ENCODE measurements at places on chromosomes 5 and 9. TPM values are rescaled to one million over a fixed set of nuclear protein-coding genes. Genes with fewer than 3 reads are reported as not detected.
A peak's percentile ranks its signal among the peaks of the same experiment; 100 is the strongest.

Gene HBEGF
- 6.0 TPM for polyA plus RNA-seq

Gene GFI1B
- not detected for polyA plus RNA-seq

Gene HARS1
- 48.6 TPM for polyA plus RNA-seq

Gene GARIN3
- polyA plus RNA-seq = not detected

Gene PCDHA4
- 1.1 TPM for polyA plus RNA-seq

DNA sequence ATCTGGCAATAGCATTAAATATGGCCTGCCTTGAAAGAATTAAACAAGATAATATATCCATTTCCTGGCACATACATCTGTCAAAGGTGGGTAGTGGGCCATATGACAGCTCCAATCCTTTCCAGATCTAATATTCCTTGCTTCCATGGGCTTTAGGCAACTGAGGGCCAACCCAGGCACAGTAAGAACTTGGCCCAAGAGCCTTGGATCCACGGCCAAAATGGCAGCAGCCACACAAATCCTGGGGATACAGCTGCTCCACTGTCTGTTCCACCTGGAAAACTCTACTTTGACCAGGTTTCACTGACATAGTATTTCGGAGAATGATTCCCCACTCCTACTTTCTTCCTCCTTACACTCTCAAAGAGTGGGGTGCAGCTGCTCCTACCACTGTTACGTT, 13.3 kb downstream of the HAVCR1 start:
- peaks cover 3% of the 10 kb centered on the region for H3K4me1 ChIP-seq
- H3K27me3 ChIP-seq = no peaks in the 10 kb centered on the region
- peak overlapping the region; percentile 86 for H3K27ac ChIP-seq
- no peaks in the 10 kb centered on the region for H3K36me3 ChIP-seq
- no peak overlapping the region for H3K4me3 ChIP-seq

DNA sequence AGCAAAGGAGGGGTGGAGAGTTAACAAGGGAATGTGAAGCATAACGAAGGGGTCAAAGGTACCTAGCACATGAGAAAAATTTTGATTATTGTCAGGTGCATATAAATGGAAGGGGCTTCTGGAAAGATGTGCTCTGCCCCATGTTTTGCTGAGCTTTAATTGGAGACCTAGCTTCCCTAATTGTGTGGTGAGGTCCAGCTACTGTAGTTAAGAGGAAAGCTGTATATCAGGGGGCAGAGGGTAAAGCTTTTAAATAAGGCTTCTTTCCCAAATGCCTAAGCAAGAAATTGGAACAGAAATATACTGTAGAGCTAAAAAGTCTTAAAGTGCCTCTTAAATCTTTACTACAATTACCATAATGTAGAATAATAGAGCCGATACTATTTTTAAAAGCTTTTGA, 267.2 kb downstream of the MAT2B start:
- H3K4me1 ChIP-seq = no peaks in the 10 kb centered on the region
- no peak for DNase-seq

- H3K4me1 ChIP-seq = no peaks in the 10 kb centered on the region
- DNase-seq = no peak
- no peaks in the 10 kb centered on the region for H3K36me3 ChIP-seq
- no peak overlapping the region for H3K4me3 ChIP-seq
Observed at GRCh38 chr5:13133951-13134350, 810.5 kb downstream of the DNAH5 start.

- peak; percentile 43 for DNase-seq
- H3K27ac ChIP-seq = no peak overlapping the region
- H3K4me3 ChIP-seq = no peak overlapping the region
- peaks cover 6% of the 10 kb centered on the region for H3K27me3 ChIP-seq
Observed at GRCh38 chr5:73418244-73418691, 30.3 kb downstream of the FOXD1 start.

DNA sequence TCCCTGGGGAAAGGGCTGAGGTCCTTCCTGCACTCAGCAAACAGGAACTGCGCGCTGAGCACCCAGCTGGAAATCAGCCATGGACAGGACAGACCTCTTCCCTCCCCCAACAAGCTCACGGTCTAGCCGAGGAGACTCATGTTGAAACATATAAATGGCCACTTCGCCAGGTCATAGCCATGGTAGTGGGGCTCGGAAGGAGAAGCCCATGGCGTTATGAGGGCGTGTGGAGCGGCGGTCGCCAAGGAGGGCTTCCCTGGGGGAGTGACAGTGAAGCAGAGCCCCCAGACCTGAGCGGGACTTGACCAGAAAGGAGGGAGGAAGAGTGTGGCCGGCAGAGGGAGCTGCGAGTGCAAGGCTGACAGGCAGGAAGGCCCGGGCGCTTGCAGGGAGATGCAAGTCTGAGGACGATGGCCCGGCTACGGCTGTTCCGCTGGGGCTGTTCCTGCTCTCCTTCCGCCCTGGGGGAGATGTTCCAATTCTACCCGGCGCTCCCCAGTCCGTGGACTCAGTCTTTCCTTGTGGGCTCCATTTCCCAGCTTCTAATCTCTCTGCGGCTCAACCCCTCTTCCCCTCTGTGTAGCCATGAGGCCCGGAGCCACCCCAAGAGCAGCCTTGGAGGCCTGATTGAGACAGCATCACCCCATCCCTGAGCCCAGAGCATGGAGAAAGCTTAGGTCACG, 43.9 kb upstream of the PRRC2B start:
- no peaks in the 10 kb centered on the region for H3K36me3 ChIP-seq
- H3K4me3 ChIP-seq = peak overlapping the region; percentile 63
- no peak overlapping the region for H3K27ac ChIP-seq
- no peaks in the 10 kb centered on the region for H3K4me1 ChIP-seq
- DNase-seq = peak; percentile 90

DNA sequence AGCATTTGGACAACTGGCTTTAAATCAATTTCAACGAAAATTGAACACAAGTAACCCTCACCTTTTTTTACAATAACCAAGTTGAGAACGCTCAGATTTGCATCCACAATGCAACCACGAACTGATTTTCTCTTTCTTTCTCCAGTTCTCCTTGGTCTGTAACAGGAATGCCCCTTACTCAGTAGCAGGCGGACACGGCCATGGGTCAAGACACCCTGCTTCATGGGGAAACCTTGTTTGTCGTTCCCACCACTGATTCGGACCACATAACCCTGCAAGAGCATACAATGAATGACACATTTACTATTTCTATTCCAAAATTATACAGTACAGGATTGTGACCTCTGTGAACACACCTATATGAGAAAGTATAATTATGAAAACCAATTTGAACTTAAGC, 1.4 kb downstream of the RPS6 start:
- DNase-seq = no peak
- H3K4me3 ChIP-seq = peak overlapping the region; percentile 100
- peaks cover 17% of the 10 kb centered on the region for H3K36me3 ChIP-seq
- H3K27ac ChIP-seq = no peak overlapping the region
- H3K27me3 ChIP-seq = no peaks in the 10 kb centered on the region

GRCh38 chr9:3508078-3508431, 17.7 kb downstream of the RFX3 start:
- DNase-seq = no peak
- H3K36me3 ChIP-seq = no peaks in the 10 kb centered on the region
- H3K27ac ChIP-seq = no peak overlapping the region
- H3K27me3 ChIP-seq = no peaks in the 10 kb centered on the region
- H3K4me3 ChIP-seq = no peak overlapping the region
- no peaks in the 10 kb centered on the region for H3K4me1 ChIP-seq

DNA sequence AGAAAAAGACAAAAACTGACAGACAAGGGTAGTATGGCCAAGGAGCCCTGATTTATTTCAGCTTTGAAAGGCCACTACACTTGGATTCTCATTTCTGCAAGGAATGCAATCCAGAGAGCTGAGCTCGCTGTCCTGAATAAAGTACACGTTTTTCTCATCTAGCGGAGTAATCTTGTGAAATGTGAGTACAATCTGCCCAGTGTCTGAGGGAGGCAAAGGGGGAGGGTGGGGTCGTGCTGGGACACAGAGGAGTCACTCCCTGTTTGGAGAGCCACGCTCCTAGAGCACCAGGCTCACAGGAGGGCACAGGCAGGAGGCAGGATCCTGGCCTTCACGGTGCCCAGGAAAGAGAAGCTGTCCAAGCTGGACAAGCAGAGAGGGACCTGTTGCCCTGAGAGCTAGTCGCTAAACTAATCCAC, 51.0 kb upstream of the IFNK start:
- no peaks in the 10 kb centered on the region for H3K4me1 ChIP-seq
- H3K36me3 ChIP-seq = no peaks in the 10 kb centered on the region

DNA sequence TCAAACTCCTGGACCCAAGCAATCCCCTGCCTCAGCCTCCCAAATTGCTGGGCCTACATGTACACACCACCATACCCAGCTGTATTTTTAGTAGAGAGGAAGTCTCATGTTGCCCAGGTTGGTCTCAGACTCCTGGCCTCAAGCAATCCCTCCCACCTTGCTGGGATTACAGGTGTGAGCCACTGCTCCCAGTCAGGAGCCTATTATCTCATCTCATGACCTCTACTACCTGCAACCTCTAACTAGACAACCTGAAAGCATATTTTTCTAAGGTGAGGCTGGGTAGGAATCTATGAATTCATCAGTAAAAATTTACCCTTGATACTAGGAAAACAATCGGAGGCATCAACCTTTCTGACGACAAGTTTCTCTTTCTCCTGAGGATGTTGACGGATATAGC, 10.0 kb downstream of the FAM13B start:
- H3K36me3 ChIP-seq = peaks cover 7% of the 10 kb centered on the region
- no peak overlapping the region for H3K4me3 ChIP-seq
- no peaks in the 10 kb centered on the region for H3K4me1 ChIP-seq
- no peak overlapping the region for H3K27ac ChIP-seq
- DNase-seq = no peak
- H3K27me3 ChIP-seq = no peaks in the 10 kb centered on the region

All from kidney (tissue), 22 donors.